Fibroblast of skin of right quadriceps (primary cell): ENCODE measurements at places on chromosomes 6 and 20.

- DNase-seq: no peak
These were observed 6.1 kb downstream of the SLC32A1 start for GRCh38 chr20:38730167-38730988.

- DNase-seq: peak; percentile 50
These were observed 67.1 kb upstream of the ADGRF4 start for GRCh38 chr6:47631269-47631772.

DNA sequence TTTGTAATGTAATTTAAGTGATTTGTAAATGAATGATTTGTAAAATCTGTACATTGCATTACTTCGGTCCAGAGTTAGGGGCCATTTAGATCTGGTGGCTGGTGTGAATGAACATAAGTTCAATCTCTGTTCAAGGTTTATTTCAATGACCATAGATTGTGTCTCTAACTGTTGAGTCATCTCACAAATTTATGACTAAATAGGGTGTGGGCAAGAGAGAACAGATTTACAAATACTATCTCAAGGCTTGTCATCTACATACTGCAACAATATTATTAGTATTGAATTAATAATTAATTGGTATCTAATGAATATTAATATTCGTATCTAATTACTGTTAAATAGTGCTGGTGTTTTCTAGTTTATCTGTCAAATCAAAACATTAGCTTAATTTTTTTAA, 115.3 kb upstream of the EDN1 start:
- no peak for DNase-seq

DNA sequence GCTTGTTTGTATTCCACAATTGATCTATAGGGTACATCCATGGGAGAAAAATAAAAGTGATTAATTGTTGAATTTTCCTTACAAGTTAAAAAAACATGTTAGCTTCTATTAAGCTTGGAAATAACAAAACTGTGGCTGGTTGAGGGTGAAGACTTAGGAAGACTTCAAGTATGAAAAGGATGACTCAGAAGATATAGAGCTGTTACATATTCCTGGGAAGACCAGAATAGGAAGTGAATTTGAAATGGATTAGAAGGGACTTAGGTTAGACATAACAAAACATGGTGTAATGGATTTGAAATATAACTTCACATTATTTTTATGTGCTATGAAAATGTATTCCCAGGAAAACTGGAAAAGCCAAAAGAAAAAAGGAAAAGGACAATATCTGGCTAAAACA, 732.2 kb downstream of the HDGFL1 start:
- DNase-seq: peak; percentile 3

- peak; percentile 32 for DNase-seq
These were observed 451.2 kb upstream of the JAG1 start for GRCh38 chr20:11124849-11125505.

DNA sequence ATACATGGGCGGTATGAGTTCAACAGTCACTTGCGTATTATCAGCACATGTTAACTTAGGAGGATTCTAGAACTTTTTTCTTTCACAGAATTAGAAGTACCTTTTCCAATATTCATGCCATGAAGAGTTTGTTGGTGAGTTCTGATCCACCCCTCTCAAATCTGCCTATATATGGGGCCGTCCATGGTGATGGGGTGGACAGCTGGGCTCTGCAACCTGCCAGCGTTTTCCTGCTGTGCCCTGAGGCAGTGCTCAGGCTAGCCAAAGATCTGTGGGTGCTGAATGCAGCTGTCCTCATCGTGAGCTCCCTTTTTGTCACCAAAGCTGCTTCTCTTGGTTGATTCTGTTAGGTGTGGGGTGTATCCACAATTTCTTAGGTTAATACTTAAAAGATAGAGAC, 88.7 kb downstream of the THBS2 start:
- DNase-seq: no peak

DNA sequence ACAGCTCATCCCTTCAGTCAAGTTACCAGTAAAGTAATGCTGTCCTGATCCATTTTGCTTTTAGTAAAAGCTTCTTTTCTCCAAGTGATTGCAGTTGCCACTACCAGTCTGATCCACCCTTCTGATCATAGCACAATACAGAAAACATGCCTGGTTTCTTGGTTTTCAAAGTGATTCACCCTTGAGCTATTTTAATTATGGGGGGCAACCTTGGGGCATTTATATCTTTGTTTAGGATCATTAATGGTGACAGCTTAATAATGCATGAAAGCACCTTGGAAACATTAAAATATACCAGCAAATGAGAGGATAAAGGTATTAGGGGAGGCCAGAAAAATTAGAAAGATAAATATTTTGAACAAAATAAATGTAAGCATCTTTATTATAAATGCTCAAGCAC, 38.4 kb downstream of the LRRC1 start:
- peak; percentile 6 for DNase-seq

DNA sequence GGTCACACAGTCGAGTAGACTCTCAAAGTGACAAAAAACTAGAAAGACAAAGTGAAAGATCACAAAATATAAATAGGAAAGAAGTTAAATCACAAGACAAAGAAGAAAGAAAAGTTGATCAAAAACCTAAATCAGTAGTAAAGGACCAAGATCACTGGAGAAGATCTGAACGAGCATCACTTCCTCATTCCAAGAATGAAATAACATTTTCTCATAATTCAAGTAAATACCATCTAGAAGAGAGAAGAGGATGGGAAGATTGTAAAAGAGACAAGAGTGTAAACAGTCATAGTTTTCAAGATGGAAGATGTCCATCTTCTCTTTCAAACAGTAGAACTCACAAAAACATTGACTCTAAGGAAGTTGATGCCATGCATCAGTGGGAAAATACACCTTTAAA, 31.6 kb upstream of the GJA10 start:
- DNase-seq: no peak

DNA sequence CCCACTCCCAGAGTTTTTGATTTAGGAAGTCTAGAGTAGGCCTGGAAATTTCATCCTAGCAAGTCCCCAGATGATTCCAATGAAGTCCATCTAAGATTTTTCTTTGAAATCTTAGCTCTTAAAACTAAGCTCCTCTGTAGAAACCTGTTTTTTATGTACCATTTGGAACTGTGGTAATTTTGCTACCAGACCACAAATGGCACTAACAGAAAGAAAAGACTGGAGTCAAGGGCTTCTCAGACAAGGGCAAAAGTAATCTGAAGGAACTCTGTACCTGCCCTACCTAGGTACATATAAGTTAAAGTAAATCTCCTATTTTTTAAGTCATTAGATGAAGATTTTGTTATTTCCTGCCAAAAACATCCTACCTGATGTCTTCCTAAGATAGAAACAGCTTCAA, 155.0 kb upstream of the HTR1E start:
- DNase-seq: no peak

DNA sequence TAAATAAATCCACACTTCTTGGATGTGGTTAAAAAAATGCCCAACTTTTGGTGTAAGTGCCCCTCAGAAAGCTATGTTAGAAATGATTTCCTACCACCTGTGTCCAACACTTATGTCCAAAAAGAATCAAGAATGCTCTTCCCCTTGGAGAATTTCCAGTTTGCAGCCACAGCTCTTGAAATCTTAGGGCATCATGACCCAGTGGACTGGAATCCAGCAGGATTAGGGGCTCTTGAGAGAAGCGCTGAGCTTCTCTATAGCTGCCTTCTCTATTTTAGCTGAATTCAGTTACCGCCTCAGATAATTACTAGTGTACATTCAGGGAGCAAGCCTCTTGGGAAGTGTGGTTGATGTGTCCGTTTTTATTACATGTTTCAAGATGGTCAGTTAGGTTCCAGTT, 2.5 kb downstream of the PHACTR1 start:
- DNase-seq: peak; percentile 9

DNA sequence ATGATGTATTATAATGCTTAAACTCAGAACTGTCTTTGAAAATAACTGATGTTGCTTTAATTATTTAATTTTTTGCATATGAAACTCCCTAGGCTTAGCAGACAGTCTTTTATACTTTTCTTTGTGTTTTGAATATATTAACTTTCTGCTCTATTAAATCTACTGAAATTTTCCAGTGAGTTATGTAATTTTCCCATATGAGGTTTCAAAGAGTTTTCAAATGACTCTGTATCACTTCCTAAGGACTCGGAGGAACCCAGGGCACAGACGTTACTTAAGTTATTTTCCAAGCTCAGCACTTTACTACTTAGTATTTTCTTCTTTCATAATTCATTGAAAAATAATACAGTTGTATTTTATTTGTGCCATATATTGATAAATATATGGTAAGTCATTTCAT, 122.6 kb downstream of the HS3ST5 start:
- DNase-seq: no peak
